ENCODE measurements at places on chromosomes 3 and 15.
A peak's percentile ranks its signal among the peaks of the same experiment; 100 is the strongest.

- DNase-seq: no peak
Observed at GRCh38 chr15:75948761-75949296, 45.2 kb downstream of the FBXO22 start.

DNA sequence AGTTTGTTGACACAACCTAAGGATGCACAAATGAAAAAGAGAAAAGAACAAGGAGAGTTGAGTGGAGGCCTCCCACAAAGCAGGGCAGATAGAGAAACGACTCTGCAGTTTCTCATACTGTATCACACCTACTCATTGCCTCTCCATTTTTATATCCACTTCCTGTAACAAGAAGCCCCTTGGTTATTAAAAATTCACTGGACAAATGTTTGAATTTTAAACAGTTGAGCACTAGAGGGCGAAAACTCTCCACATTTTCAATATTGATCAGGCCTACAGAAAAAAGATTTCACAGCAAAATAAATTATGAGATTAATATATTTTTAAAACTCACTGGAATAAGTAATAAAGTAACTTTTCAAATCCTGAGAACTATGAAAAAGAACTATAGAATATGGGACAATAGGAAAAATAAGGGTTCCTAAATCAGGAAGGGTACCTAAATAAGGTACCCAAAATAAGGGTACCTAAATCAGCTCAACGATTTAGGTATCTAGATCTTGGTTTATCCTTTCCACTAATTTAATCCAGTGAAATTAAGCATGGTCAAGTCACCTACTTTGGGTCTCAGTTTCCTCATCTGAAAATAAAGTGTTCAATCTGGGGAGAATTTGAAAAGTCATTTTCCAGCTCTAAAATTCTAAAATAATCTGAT is 47.0 kb upstream of the PPIB start:
- no peak for DNase-seq

- no peak for DNase-seq
Observed at GRCh38 chr3:146080578-146080977, 80.4 kb downstream of the PLOD2 start.

GRCh38 chr3:40939741-40940130 is 259.6 kb upstream of the CTNNB1 start:
- no peak for DNase-seq

DNA sequence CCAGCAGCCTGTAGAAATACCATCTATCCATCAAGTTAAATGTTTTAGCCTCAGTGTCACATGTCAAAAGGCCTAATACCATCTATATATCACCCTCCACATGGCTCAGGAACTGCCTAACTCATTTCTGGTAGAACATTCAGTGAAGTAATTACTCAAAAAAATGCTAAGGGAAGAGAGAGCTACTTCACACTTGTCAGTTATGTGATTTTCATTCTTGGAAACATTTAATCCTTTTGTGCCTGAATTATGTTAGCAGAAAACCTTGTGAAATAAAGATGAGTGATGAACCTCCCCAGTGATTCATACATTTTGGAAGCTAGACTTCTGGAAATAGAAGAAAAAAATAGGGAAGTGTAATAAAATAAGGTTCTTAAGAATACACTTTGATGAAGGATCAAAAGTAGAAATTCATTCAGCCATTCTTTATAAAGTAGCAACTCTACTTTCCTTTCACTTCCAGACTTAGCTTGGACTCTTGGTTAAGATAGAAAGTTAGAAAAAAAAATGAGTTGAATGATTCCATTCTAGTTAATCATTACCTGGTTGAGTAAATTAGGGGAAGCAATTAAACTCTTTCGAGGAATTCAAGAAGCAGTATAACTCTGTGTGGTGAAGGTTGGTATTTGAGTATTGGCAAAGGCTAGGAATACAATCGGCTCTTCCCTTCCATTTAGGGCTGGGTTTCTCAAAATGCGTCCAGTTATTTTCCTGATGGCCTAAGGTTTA is 3.6 kb downstream of the OTOL1 start:
- DNase-seq: no peak

GRCh38 chr3:190504354-190505125 is 9.3 kb upstream of the IL1RAP start:
- DNase-seq: no peak

- no peak for DNase-seq
Observed at GRCh38 chr3:194801461-194802432, 116.1 kb downstream of the FAM43A start.

- no peak for DNase-seq
Observed at GRCh38 chr15:99324082-99324620, 72.9 kb downstream of the LRRC28 start.

- DNase-seq: no peak
Observed at GRCh38 chr3:32972482-32973146, 21.2 kb downstream of the CCR4 start.

DNA sequence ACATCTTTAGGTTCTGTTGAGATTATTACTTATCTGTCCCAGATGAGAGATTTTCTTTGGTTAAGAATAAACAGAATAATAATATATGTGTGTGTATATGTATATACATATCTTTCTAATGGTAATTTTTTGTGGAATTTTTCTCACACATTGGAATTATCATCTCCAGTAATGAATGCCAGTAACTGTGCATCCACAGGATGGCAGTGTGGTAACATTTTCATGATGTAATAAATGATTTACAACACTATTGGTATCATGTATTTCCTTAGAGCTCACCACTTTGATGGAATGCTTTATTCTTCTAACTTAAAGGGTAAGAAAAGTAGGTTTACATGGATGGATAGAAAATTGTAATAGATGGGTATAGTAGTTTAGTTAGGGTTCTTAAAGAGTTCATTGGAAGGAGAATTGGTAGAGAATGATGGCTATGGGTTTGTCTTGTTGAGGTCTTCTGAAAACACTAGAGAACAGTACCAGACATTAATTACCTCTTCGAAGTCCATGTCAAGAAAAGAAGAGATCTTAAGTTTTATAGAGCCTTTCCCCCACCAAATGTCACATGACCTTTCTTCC is 78.1 kb downstream of the STT3B start:
- no peak for DNase-seq

- no peak for DNase-seq
Observed at GRCh38 chr3:63046152-63046551, 170.9 kb upstream of the CADPS start.

DNA sequence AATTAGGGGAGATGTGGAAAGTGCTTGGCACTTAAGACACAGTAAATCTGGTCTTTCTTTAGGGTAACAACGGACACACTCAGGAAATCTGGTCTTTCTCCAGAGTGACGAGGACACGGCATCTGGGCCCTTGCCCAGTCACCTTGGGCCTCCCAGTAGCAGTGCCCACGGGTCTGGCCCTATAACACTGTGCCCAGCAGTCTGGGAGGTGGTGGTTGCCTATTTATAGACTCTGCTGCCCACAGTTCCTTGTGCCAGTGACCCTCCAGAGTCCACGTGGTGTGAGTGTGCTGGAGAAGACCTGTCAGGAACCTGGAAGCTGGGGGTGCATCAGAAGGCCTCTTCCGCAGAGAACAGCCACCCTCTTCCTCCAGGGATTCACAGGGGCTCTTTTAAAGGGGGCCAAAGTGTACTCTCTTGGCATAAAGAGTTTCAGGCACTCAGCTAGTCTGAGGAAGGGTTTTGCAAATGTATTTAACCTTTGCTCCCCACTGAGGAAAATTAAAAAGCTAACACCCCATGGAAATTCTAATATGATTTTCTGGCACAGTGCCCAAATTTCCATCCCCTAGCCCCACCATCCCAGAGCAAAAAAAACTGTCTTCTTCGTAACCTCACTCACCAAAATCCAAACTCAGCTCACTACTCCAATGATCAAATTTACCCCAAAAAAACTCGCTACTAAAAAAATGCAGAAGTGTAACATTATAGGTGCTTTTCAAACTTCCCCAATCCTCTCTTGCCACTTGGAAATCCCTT is 15.4 kb downstream of the WNT5A start:
- no peak for DNase-seq

DNA sequence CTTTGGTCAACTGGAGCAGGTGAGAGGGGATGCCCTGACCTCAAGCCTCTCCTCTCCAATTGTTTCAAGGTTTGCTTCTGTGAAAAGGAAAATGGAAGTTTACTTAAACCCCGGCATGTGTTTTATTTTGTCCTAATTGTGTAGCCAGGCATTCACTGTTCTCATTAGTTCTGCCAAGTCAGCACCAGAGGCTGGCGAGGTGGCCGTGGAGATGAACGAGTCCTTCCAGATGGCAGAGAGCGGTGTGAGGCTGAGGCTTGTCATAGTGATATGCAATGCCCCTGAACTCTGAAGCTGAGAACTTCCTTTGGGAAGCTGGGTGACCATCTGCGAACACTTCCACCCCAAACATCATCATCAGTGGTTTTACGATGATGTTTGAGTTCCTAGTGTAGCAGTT is 199.6 kb downstream of the TJP1 start:
- DNase-seq: no peak

DNA sequence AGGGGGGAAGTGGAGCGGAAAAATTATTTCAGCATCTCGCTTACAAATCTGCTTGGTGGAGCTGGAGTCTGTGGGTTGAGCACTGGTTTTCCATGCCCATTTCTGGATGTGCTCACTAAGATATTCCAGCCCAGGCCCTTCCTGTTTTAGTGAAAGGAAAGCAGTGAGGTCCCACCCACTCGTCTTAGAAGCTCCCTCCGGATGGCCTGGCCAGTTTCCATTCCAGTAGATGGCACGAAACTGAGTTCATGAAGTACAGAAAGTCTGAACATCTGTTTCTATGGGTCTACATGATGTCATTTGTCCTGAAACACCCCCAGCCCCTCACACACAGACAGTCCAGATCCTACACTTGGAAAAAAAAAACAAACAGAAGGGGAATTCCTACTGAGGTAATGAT is 31.9 kb upstream of the THSD4 start:
- no peak for DNase-seq

- DNase-seq: no peak
Observed at GRCh38 chr3:194045289-194045688, 90.7 kb upstream of the HES1 start.

- no peak for DNase-seq
Observed at GRCh38 chr3:94162700-94163099, 99.8 kb downstream of the NSUN3 start.

DNA sequence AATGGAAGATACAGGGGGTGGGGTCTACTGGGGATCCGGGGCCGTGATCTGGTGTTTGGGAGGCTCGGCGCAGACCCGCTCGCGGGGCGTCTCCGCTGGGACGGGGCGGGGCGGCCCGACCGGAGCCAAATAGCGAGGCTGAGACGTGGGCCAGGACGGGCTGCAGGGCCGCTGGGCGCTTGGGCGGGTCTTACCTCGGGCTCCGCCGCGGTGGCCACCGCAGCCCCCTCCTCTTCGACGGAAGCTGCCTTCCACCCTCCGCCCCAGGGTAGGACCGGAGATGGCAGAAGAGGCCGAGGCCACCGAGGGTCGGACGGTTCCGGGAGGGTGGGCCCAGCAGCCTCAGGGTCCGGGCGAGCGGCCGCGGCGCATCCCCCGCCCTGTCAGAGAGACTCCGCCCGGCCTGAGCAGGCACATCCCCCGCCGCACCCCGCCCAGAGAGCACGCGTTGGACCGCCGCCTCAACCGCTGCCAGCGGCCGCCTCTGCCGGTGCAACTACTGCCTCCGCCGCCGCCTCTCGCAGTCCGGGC is 399 bp downstream of the MYO9A start:
- DNase-seq: peak; percentile 25

GRCh38 chr3:173739726-173740125 is 342.2 kb downstream of the NLGN1 start:
- DNase-seq: no peak

DNA sequence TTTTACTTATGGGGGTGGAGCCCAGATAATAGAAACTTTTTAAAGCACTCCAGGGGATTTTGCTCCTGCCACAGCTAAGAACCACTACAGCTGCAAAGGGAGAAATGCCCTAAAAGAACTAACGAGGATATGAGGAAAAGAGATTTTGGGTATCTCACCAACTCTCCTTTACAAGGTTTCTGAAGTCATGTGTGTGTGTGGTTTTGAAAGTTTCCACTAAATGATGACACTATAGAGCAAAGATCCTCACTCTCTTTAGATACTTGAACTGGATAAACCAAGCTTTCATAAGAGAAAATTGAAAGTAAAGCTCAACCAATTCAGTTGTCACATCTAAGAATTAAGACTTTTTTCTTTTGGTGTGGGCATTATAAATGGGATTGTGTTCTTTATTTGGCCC is 455.3 kb upstream of the ALCAM start:
- no peak for DNase-seq

Measured in stimulated activated CD8-positive, alpha-beta memory T cell treated with anti-CD3 and anti-CD28 coated beads, Interleukin-15, amount 100 ng/mL, for 4 hours (primary cell).